Stimulated activated CD8-positive, alpha-beta memory T cell treated with anti-CD3 and anti-CD28 coated beads, Interleukin-4, amount 100 ng/mL, for 4 hours (primary cell): ENCODE measurements at places on chromosomes 4 and X.

DNA sequence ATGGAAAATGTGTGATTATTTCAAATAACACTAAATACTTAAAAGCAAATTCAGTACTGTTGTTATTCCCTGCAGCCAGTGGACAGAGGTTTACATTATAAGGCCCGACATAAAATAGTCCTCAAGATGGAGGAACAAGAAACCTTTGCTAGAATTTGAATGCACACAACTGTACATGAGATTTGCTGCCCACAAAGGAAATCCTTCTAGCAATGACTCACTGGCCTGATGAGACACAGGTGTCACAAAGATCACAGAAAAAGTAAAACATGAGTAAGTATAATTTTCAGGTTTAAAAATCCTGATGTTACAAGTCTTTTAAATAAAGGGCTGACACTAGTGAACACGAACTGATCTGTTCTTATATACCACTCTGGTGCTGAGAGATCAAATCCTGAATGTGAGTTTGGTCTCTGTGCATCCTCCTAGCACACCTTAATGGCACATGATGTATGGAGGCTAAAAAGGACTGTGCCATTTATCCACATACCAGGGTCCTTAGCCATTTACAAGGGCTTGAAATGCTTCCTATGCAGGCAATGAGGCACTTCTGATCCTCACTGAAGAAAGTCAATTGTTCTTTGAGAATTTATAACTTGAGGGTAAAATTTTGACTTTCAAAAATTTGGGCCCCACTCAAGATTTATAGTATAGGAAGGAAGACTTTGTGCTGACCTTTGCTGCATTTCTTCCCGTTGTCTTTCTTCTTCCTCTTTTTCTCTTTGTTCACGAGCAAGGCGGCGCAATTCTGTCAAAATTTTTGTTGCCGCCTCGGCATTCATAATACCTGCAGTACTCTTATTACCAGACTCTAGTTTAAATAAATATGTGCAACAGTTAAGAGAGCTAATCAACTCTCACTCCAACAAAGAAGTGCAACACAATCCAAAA is 23.0 kb downstream of the MAP7D3 start:
- DNase-seq: no peak

- no peak for DNase-seq
Observed at GRCh38 chr4:174521800-174522182, 497 bp downstream of the HPGD start.

DNA sequence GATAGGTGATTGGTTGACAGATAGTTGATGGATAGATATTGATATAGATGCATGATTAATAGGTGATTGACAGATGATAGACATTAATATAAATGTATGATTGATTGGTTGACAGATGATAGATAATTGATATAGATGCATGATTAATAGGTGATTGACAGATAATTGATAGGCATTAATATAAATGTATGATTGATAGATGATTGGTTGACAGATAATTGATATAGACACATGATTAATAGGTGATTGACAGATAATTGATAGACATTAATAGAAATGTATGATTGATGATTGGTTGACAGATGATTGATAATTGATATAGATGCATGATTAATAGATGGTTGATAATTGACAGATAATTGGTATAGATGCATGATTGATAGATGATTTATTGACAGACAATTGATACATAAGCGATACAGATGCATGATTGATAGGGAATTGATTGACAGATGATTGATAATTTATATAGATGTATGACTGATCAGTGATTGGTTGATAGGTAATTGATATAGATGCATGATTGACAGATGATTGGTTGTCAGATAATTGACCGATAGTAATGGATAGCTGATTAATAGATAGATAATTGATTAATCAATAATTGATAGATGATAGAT is 44.9 kb upstream of the PPP2R3B start:
- no peak for DNase-seq

GRCh38 chr4:143286701-143287571 is 49.7 kb upstream of the GAB1 start:
- DNase-seq: no peak

- DNase-seq: no peak
Observed at GRCh38 chrX:3010532-3010931, 4.2 kb downstream of the ARSH start.

DNA sequence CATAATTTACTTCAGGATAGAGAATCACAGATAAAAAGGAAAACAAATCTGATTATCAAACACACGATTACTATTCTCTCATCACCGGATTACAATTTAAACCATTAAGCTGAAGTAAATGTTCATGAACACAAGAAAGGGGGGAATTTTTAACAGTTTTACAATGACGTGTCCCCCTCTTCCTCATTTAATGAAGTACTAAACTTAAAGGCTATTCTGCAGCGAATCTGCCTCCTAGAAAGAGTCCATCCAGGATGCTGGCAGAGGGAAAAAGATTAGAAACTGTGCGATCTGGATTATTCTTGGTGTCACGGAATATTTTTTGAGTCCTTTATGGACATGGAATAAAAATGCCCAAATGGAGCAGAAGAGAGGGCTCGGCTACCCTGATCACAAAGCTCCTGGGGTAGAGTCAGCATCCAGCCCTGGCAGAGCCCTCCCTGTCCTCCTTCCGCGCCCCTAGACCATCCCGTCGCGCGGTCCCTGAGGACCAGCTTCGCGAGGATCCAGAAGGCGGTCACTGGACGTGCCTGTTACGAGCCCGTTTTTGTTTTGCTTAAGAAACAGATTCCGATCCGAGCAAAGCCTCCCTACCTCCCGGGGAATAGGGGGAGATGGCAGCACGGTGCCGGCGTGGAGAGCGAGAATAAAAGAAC is 1.2 kb downstream of the ELF2 start:
- no peak for DNase-seq

- DNase-seq: no peak
Observed at GRCh38 chrX:96126182-96126581, 558.5 kb upstream of the DIAPH2 start.

GRCh38 chrX:45823536-45823935 is 622.9 kb upstream of the DIPK2B start:
- no peak for DNase-seq

GRCh38 chrX:47501226-47502074 is 18.4 kb upstream of the ZNF41 start:
- DNase-seq: no peak

GRCh38 chr4:168511780-168512489 is 15.1 kb downstream of the PALLD start:
- DNase-seq: peak; percentile 18

DNA sequence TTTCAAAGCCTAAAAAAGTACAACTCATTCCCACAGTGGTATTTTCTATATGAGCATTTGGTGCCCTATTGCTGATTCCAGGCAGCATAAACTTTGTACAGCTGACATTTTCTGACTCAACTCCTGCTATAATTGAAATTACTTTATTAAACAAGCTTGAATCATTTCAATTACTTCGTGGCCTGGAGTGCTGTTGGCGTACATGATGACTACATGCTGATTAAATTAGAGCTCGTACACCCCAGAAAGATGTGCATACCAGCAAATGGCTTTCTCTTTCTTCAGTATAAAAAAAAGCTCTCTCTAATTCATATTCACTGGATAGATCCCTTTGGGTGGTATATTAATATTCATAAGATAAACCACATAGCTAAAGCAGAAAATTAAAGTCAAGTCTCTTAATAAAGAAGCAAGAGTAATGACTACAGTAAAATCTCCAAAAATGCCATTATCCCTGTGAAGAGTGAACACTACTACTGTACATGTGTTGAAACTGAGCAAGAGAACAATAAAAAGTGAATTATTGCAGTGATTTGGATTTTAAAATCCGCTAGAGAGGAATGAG is 245.0 kb upstream of the IGFBP7 start:
- DNase-seq: no peak

GRCh38 chr4:153809916-153810810 is 21.3 kb upstream of the SFRP2 start:
- DNase-seq: no peak
